ENCODE measurements at places on chromosomes 5 and 9.

DNA sequence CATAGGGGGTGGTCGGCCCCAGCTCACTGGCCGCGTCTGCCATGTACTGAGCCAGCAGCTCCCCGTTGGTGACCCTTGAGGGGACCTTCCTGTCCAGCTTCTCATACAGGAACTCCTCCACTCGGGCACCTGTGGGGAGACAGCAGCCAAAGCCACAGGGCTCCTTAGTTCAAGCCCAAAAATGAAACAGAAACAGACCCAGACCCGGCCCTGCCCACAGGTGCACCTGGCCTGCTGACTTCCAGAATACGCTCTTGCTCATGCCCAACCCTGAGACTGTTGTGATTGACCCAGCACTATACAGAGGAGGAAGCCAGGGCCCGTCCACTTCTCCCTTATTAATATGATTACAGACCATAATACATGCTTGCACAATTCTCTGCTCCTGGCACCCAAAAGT is 7.0 kb downstream of the SH3GLB2 start:
- DNase-seq = no peak

DNA sequence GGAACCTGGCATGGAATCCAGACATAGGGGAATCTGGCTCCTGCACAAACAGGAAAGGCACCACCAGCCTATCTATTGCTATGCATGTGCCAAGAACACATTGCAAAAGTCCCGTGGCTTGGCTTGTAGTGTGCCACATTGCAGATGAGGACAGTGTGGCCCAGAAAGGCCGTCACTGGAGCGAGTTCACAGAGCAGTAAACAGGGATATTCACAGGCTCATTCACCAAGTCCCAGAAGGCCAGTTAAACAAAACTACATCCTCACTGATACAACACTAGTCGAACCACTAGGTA is 39.6 kb upstream of the TRIM32 start:
- DNase-seq = no peak

DNA sequence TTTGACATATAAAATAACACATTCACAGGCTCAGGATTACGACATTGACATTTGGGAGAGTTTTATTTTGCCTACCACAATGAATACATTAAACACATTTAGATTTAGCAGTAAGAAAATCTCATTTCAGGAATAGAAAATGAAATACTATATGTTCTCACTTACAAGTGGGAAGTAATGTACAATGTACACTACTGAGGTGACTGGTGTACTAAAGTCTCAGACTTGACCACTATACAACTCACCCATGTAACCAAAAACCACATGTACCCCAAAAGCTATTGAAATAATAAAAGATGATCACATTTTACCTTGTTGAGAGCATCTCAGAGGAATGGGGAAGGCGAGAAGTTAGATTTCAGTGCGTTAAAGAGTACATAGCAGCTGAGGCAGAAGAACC is 1202.4 kb upstream of the SEMA6A start:
- no peak for DNase-seq

DNA sequence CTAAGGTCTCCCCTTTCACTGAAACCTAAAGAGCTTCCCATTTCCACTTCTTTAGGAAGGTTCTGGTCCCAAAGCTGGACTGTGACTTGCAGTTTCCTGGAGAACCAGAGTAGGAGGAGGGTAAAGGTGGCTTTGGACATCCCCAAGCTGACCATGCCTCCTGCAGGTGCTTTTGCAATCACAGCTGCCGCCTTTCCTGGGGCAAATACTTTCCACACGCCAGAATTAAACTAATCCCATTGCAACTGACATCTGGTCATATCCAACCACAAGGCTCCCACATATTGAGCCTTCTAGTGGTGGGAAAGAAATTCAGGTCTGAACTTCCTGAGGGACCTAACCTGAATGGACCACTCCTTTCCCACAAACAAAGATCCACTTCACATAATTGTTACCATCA is 92.7 kb downstream of the NRG2 start:
- DNase-seq = no peak

GRCh38 chr9:70954126-70954525 is 167.3 kb downstream of the TRPM3 start:
- no peak for DNase-seq

- no peak for DNase-seq
These were observed 1.8 kb downstream of the MCTP1 start for GRCh38 chr5:95283022-95283615.

- no peak for DNase-seq
These were observed 499 bp downstream of the FBLL1 start for GRCh38 chr5:168529374-168530234.

DNA sequence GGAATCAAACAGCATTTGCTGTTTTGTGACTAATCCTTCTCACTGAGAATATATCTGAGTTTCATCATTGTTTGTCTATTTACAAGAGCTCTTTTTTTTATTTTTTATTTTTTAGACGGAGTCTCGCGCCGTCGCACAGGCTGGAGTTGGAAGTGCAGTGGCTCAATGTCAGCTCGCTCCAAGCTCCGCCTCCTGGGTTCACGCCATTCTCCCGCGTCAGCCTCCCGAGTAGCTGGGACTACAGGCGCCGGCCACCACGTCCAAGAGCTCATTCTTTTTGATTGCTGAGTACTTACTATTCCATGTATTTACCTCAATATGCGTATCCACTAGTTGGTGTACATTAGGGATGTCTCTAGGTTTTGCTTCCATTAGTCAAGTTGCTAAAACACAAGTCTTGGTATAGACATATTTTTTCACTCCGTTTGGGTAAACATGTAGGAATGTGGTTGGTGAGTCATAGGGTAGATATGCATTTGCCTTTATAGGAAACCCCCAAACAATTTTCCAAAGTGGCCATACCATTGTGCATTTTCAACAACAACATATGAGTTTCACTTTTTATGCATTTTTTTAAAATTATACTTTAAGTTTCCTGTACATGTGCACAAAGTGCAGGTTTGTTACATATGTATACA is 1005.0 kb upstream of the CDH10 start:
- DNase-seq = no peak

DNA sequence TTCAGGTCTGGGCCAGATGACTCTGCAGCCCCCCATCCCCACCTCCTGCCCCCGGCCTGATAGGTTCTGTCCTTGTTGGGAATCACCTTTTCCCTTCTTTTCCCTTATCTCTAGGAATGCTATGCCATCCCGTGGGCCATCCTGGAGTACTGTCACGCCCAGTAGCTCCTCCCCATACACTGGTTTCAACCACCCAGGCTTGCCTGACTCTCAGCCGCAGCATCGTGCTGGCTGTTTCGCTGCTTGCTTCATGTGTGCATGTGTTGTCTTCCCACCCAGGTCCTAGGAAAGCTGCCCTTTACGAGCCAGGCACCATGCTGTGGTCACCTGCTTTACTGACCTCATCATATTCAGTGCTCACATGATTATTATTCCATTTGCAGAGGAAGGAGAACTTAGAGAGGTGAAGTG is 71.8 kb downstream of the ANGPTL2 start:
- no peak for DNase-seq

DNA sequence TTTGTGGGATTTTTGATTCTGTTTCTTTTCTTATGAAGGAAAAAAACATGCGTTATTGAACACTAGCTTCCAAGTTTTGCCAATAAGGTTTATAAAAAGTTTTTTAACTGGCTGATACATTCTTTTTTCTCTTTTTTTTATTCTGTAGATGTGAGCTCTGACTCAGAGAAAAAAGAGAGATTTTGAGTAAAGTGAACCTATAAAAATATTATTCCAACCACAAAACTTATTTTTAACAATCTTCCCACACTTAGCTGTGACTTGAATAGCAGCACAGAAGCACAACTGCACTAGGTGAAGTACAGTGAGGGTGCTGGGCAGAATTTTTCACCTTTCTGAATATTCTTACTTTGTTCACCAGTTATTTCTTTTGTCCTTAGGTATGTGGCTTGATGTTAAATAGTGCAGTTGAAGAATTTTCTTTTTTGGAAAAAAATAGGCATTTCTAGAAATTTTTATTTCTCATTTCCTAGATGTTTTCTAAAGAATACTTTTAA is 41.6 kb downstream of the CHSY3 start:
- DNase-seq = no peak

- DNase-seq = peak; percentile 35
These were observed 58.5 kb downstream of the MLANA start for GRCh38 chr9:5949103-5949699.

DNA sequence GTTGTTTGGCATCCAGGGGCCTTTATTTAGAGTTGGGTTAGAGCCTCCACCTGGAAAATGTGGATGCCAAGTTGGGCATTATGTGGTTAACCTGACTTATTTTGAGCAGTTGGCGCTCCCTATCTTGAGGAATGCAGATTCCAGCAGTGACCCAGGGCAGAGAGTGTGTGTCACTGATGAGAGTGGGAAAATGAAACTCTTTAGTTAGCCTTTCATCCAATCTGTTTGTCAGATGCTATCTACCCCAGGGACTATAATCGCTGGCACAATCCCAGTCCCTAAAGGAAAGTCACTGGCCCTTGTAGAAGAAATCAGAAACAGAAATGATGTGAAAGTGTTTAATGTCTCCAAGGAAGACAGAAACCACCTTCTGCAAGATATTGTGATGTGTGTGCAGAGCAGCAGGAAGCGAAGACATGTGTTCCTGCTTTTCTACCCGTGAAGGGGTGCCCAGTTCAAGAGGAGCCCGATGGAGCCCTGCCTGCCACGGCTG is 10.2 kb upstream of the STING1 start:
- no peak for DNase-seq

GRCh38 chr5:35857606-35858205 is 1.0 kb downstream of the IL7R start:
- no peak for DNase-seq

DNA sequence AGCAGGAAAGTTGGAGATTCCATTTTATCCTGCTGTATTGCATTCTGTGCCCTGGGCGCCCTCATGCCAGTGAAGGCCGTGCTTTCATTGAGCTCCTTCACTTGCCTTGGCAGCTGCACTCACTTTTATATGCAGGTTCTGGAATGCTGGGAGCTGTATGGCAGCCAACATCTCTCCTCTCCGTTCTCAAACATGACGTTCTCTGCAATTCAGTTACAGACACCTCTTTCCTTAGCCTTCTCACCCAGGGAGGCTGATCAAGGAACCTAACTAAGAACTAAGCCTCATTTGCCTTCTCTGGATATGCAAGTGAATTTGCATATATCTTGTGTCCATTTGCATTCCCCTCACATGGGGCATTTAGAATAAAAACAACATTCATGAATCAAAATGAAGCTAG is 29.4 kb upstream of the PURA start:
- no peak for DNase-seq

- no peak for DNase-seq
These were observed 81.6 kb upstream of the TNFAIP8 start for GRCh38 chr5:119274030-119274766.

GRCh38 chr9:113657765-113658544 is 194.4 kb downstream of the RGS3 start:
- DNase-seq = peak; percentile 84

DNA sequence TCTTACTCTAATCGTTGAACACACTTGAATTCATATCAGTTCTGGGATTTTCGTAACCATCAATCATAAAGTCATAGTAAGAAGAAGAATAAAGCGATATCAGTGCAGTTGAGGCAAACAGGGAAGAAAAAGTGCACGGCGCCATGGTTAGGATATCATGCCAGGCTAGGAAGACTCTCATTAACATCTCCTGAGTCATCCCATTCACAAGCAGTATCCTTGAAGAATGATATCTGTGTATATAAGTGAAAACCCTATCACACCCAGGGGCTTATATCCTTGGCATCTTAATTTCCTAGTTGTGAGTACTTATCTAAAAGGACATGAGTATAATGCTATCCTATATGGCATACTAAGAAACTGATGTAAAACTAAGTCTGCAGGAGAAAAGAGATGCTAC is 38.6 kb downstream of the NFIB start:
- no peak for DNase-seq

DNA sequence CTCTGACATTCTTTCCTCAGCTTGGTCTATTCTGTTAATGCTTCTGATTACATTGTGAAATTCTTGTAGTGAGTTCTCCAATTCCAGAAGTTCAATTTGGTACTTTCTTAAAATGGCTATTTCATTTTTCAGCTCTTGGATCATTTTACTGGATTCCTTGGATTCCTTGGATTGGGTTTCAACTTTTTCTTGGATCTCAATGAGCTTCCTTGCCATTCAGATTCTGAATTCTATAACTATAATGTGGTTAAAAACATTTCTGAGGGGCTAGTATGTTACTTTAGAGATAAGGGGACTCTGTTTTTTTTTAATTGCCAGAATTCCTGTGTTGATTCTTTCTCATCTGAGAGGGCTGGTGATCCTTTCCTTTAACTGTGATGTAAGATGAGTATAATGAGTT is 136.4 kb downstream of the MCTP1 start:
- DNase-seq = no peak

DNA sequence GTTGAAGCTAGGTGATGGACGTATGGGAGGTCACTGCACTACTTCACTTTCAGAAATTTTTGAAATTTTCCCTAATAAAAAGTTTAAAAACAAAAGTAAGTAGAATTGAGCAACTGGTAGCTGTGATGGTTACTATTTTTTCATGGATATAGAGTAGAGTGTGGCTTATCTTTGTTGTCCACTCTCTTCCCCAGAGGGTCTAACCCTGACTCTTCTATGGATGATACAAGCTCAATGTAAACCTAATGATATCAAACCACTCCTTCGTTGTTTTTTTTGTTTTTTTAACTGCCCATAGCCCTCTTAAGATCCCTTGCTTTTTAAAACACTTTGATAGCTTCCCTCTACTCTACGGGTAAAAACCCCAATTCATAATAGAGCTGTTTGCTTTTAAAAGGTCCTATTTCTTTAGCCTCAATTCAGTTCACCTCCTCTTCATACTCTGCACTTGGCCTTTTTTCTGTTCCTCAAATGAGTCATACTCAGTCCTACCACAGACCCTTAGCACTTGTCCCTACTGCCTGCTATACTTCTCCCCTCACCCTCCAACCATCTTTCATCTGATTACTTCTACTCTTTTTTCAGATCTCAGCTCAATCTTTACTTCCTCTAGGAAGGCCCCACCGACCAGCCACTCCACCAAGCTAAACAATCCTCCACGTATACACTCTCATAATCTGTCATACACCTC is 2.6 kb downstream of the HDAC3 start:
- DNase-seq = no peak

DNA sequence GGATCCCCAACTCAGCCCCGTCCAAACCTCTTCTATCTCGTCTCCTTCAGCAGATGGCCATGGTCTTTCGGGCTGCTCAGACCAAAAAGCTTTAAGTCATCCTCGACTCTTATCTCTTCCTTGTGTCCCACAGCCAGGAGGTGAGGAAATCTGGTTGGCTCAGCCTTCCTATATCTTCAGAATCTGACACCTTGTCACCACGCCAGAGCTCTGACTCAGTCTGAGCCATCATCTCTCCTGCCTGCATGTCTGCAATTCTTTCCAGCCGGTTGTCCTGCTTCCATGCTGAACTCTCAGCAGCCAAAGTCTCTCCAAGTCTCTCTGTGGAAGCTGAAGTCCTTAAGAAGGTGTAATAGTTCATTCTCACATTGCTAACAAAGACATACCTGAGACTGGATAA is 419.3 kb upstream of the ADAMTS16 start:
- DNase-seq = no peak

- DNase-seq = peak; percentile 28
These were observed 3.1 kb upstream of the HRH2 start for GRCh38 chr5:175654807-175655206.
